ENCODE measurements at places on chromosomes 13 and 19. TPM values are rescaled to one million over a fixed set of nuclear protein-coding genes. Genes with fewer than 3 reads are reported as not detected.
A peak's percentile ranks its signal among the peaks of the same experiment; 100 is the strongest.

DNA sequence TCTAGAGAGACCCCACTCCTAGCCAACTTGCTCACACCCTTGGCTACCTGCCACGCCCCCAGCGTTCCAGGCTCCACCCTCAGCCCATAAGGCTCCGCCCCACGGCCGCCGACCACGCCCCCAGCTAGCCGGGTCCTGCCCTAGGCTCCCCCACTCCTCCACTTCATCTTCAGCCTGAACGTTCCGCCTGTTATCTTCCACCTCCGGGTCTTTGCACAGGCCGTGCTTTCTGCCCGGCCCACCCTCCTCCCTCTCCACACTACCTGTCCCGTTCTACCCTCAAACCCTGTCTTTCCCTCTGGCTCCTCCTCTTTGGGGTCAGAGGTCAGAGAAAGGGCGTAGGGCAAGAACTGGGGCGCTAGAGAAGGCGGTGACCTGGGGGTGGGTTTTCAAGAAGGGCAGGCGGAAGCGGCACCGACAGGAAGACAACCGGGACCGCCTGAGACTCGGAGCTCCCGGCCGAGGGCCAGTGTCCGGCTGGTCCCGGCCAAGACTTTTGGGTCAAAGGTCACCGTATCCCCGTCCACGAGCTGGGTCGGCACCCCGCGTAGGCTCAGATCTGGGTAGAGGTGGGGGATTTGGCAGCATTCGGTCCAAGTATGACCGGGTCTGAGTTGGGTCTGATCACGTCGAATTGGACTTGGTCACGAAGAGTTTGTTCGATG, 2.2 kb downstream of the PDE4C start:
- peak overlapping the region; percentile 90 for H3K4me3 ChIP-seq
- DNase-seq = peak; percentile 21
- no peaks in the 10 kb centered on the region for H3K36me3 ChIP-seq

KASH5 gene
- polyA plus RNA-seq = not detected

SLAIN1 gene
- polyA plus RNA-seq = 19.7 TPM

DNA sequence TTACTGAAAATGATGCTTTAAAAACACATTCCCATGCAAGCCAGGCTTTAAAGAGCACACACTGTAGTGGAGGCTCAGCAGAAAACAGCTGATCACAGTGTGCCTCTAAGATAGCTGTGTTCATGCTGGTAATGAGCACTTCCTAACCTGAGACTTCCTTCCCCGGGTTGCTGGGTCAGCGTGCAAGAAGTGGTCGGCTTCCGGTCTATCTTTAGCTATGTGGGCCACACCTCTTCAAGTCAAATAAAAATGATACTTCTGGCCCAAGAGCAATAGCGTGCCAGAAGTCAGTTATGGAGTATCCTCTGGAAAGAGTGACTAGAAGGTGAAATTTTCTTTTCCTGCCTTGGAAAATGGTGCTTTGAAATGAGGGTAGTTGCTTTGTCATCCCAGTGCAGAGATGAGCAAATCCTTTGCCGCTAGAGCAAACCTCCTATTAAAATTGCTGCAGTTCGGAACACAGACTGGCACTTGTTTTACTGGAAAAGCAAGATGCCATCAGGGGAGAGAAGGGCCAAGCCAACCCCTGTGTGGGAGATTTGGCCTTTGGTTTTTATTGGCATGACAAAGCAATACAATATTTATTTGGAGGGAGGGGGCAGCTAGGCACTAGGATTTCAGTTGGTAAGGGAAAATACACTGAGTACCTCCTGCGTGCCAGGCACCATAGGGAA, 64.2 kb downstream of the ARHGAP35 start:
- peaks cover 15% of the 10 kb centered on the region for H3K36me3 ChIP-seq
- peak; percentile 42 for DNase-seq
- peaks cover 55% of the 10 kb centered on the region for H3K4me1 ChIP-seq

- no peak overlapping the region for H3K27ac ChIP-seq
- DNase-seq = no peak
- no peak overlapping the region for H3K4me3 ChIP-seq
These were observed 5.3 kb downstream of the ATP11A start for GRCh38 chr13:112695121-112695520.

- DNase-seq = no peak
- peaks cover 22% of the 10 kb centered on the region for H3K36me3 ChIP-seq
- no peak overlapping the region for H3K27ac ChIP-seq
- no peaks in the 10 kb centered on the region for H3K4me1 ChIP-seq
These were observed 20.7 kb downstream of the LIG1 start for GRCh38 chr19:48149430-48149829.

DNA sequence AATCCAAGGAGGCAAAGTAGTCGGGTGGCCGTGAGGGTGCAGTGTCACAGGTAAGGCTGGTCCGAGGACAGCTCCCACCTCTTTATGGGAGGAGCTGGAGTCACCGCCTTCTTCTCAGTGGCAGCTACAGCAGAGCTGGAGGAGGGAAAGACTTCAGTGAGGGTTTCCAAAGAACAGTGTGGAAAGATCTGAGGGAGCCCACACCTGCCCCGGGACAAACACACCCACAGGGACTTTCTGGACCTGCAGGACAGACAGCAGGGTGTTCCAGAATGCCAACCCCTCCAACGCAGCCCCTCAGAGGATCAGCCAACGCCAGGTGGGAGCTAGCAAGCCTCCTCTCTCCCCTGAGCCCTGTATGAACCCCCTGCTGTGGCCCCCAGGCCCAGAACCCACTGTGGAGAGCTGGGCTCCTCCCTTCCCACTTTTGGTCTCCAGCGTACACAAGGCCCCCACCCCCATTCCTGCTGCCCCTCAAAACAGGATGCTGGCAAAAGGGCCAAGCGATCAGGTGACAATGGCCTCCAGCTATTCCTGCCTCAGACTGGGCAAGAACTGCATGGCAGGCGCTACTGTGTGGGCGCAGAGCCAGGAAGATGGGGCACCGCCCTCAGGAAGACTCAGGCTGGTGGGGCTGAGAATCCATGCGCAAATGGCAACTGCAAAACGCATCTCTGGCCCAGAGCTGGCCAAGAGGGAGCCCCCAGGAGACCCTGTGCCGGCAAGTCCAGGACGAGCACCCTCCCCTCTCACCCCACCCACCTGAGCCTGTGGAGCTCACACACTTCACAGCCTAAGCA, 3.5 kb upstream of the CD320 start:
- peaks cover 26% of the 10 kb centered on the region for H3K4me1 ChIP-seq
- no peak for DNase-seq
- peaks cover 12% of the 10 kb centered on the region for H3K36me3 ChIP-seq
- peak overlapping the region; percentile 28 for H3K27ac ChIP-seq
- no peaks in the 10 kb centered on the region for H3K27me3 ChIP-seq

GRCh38 chr13:93561576-93562225, 335.1 kb downstream of the GPC6 start:
- no peak for DNase-seq
- H3K4me3 ChIP-seq = no peak overlapping the region
- no peak overlapping the region for H3K27ac ChIP-seq
- H3K36me3 ChIP-seq = no peaks in the 10 kb centered on the region
- H3K27me3 ChIP-seq = peaks cover under 1% of the 10 kb centered on the region

DNA sequence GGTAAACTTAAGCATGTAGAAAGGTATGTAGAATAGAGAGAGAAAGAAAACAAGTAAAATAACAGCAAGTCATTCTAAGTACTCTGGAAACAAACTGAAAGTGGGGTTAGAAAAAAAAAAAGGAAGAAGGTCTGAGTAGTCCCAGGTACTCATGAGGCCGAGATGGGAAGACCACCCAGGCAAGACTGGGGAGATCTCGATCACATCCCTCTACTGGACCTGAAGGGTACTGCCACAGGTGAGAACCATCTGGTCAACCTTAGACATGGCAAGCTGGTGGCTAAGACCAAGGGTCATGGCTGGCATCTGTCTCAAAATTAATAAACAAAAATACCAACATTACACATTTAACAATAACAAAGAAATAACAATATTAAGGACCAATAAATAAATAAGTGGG, 36.3 kb upstream of the ZNF724 start:
- H3K4me3 ChIP-seq = no peak overlapping the region
- peaks cover 4% of the 10 kb centered on the region for H3K4me1 ChIP-seq
- H3K27ac ChIP-seq = no peak overlapping the region
- no peaks in the 10 kb centered on the region for H3K36me3 ChIP-seq
- DNase-seq = no peak

DNA sequence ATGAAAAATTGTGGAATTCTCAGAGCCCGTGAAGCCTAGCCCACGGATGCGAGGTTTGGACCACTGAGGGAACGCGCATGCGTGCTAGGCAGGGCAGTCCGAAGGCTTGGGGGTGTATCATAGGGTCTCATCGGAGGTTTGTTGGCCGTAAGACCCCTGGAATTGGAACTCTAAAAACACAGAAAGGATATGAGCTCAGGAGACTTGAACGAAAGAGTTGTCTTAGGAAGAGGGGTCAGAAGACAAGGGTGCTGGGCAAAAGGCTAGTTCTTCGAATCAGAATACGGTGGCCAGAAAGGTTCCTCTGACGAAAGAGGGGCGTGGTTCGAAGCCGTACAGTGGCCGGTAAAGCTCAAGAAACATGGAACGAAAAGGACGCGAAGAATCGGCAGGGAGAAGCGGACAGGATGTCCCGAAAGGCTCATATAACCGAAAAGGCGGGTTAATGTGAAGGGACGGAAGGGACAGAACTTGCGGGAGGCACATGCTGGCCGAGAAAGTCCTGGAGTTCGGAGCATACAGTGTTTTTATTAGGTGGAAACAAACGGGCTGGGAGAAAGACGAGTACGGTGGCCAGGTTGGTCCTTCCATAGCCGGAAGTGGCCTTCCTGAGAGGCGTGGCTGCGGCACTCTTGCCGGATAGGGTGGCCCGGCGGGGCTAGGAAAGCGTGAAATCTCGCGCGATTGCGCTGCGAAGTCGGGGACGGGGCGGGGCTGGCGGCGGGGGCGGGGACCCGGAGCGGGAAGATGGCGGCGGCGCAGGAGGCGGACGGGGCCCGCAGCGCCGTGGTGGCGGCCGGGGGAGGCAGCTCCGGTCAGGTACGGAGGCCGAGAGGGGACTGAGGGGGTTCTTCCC, at the start of gene CLPTM1:
TSS of gene CLPTM1 (plus strand) at position 732 of the 856 bp plus-strand sequence. CDS start at position 748, 16 bp downstream.
- H3K4me1 ChIP-seq = peaks cover 55% of the 10 kb centered on the region
- H3K36me3 ChIP-seq = no peaks in the 10 kb centered on the region
- H3K27me3 ChIP-seq = peaks cover 15% of the 10 kb centered on the region
- peak within 1 kb of the TSS; percentile 94 for H3K27ac ChIP-seq
- peak; percentile 95 for DNase-seq

DNA sequence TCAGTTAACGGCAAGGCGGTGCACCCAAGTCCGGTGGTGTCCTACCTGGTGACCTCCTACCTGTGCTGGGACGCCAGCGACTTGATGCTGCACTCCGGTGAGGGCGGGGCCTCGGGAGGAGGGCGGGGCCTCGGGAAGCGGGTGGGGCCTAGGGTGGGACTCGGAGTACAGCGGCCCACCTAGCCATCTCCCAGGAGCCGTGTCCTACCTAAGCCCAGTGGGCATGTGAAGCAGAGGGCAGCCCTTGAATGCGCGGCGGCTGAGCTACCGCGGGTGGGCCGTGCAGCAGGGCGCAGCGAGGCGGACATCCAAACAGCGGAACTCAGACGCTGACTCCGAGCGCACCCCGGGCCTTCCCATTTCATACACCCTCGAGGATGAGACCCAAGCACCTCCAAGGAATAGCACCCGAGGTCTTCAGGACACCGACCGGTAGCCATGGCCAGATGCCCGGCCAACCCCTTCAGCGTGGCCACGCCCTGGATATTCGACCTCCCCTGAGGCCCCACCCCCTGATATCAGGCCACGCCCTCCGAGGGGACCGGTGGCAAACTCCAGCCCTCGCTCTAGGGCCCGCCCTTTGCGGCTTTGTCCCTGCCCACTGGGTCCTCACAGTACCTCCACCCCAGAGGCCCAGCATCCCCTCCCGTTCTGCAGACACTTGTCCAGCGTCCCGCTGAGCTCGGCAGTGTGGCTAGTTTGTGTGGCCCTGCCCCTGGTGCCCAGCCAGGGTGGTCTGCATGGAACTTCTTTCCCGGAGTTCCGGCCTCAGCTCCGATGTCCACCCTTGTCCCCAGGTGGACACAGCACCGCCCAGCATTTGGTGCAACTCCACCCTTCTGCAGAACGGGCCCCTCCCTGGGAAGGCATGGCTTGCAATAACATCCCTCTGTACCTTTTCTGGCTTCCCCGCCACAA, 5.4 kb downstream of the KLK1 start:
- H3K27me3 ChIP-seq = peaks cover 31% of the 10 kb centered on the region
- DNase-seq = no peak
- no peak overlapping the region for H3K27ac ChIP-seq

DNA sequence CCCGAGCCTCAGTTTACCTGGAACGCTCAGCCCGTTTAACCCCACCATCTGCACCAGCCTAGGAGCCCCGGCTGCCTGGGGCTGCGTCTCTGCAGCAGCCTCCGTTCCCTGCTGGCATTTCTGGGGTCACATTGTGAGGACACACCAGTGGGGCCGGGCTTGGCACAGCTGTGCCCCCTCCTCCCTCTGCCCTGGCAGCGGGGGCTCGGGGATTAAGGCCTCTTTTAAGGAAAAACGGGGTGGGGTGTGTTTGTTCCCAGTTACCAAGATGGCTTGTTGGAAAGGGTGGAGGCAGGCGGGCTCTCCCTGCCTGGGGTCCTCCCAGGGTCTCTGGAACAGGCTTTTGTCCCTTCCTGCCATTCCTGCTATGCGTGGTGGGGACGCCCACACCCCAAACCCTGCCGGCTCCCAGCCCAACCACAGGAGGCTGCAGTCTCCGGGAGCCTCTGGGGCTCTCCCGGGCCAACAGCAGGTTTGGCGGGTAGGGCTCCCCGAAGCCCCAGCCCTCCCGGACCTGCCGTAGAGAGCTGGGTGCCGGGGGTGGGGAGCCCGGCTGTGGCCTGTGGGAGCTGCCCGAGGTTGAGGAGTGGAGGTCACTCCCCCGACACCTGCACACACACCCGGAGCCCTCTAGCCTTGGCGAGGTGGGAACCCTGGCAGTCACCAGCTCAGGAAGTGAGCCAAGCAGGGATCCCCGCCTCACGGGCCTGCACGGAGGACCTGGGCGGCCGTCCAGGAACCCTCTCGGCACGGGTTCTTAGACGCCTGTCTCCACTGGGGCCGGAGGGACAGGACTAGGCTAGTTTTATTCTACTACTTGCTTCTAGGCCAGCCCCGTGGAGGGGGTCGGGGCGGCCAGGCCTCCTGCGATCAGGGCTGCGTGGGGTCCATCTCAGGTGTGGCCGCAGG, 36.9 kb downstream of the GADD45B start:
- H3K4me3 ChIP-seq = no peak overlapping the region
- no peaks in the 10 kb centered on the region for H3K36me3 ChIP-seq
- H3K27me3 ChIP-seq = peaks cover 2% of the 10 kb centered on the region
- no peak overlapping the region for H3K27ac ChIP-seq
- no peak for DNase-seq
- no peaks in the 10 kb centered on the region for H3K4me1 ChIP-seq

GRCh38 chr13:99961636-99962035, 9.9 kb downstream of the ZIC5 start:
- peaks cover 6% of the 10 kb centered on the region for H3K4me1 ChIP-seq
- H3K27me3 ChIP-seq = peaks cover 57% of the 10 kb centered on the region
- H3K4me3 ChIP-seq = no peak overlapping the region
- H3K36me3 ChIP-seq = no peaks in the 10 kb centered on the region
- no peak for DNase-seq
- H3K27ac ChIP-seq = no peak overlapping the region

DNA sequence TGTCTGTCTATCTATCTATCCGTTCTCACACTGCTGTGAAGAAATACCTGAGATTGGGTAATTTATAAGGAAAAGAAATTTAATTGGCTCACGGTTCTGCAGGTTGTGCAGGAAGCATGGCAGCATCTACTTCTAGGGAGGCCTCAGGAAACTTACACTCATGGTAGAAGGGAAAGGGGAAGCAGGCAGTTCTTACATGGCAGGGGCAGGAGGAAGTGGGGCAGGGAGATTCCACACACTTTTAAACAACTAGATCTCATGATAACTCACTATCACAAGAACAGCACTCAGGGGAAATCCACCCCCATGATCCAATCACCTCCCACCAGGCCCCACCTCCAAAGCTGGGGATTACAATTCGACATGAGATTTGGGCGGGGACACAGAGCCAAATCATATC, 105.3 kb downstream of the SLC10A2 start:
- no peak overlapping the region for H3K4me3 ChIP-seq
- no peaks in the 10 kb centered on the region for H3K36me3 ChIP-seq
- H3K27me3 ChIP-seq = peaks cover under 1% of the 10 kb centered on the region
- no peaks in the 10 kb centered on the region for H3K4me1 ChIP-seq
- H3K27ac ChIP-seq = no peak overlapping the region
- no peak for DNase-seq
